ENCODE measurements at places on chromosomes 12 and 14.

DNA sequence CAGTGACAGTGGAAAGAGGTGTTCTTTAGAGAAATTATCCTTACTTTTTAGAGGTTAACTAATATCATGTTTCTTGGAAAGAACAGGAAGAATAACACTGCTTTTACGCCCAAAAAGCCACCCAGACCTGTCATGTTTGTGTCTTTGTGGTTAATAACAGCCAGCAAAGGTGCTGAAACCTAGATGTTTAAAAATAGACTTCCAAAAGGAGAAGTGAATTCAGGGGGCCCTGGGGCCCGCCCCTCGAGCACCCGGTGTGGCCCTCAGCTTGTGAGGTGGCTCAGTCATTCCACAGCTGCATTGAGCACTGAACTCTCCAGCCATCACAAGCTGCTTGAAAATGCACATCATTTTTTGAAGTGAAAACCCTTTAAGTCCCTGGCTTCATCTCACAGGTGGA, 20.8 kb upstream of the AMN start:
- DNase-seq, result no peak

GRCh38 chr12:67137256-67137655, 131.9 kb upstream of the CAND1 start:
- no peak for DNase-seq

GRCh38 chr12:108519558-108519957, 4.5 kb downstream of the FICD start:
- no peak for DNase-seq

GRCh38 chr14:42111355-42111754, 504.7 kb downstream of the LRFN5 start:
- no peak for DNase-seq

- no peak for DNase-seq
Observed at GRCh38 chr14:82447586-82447985, 913.9 kb upstream of the SEL1L start.

- DNase-seq, result no peak
Observed at GRCh38 chr14:61147381-61147821, 133.7 kb downstream of the TMEM30B start.
